Activated T-cell treated with anti-CD3 and anti-CD28 coated beads, Interleukin-2, amount 50 U/mL, for 4 hours (primary cell): ENCODE measurements at places on chromosomes 1 and 21. TPM values are rescaled to one million over a fixed set of nuclear protein-coding genes. Genes with fewer than 3 reads are reported as not detected.

Gene ILDR2
- 6.2 TPM for total RNA-seq

Gene NBPF10
- total RNA-seq = 0.61 TPM

Gene KIAA0319L
- total RNA-seq = 17.4 TPM

Gene GUCA2B
- total RNA-seq = not detected

Gene S100A10
- total RNA-seq = 113 TPM

Gene PATJ
- total RNA-seq = 3.9 TPM
